Amniotic stem cell (primary cell): ENCODE measurements at places on chromosomes 2 and 18.

GRCh38 chr2:1022178-1022577 lies 71.5 kb downstream of the SNTG2 start:
- DNase-seq = no peak

GRCh38 chr2:191927319-191927867 lies 80.5 kb upstream of the CAVIN2 start:
- no peak for DNase-seq

GRCh38 chr2:215895330-215895729 lies 118.0 kb downstream of the MREG start:
- no peak for DNase-seq

GRCh38 chr2:233867993-233868532 lies at the start of gene MSL3B:
Gene MSL3B, minus strand, starts transcription at chr2:233868386.
- DNase-seq = no peak

DNA sequence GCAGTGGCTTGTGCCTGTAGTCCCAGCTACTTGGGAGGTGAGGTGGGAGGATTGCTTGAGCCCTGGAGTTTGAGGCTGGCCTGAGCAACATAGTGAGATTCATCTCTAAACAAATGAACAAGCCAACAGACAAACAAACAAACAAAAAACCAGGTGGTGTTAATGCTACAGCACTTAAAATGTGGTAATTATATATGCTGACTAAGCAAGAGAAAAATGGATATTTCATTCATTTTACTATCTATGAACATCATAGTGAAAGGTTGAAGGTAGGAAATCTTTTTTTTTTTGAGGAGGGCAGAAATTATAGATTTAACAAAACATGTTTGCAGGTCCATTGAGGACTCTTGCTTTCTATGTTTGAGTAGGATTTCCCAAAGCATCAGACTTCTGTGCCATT lies 42.2 kb upstream of the THOC1 start:
- DNase-seq = no peak

GRCh38 chr2:217150236-217150635 lies 290.4 kb upstream of the TNP1 start:
- no peak for DNase-seq

GRCh38 chr18:59617468-59617932 lies 79.7 kb downstream of the CCBE1 start:
- no peak for DNase-seq

DNA sequence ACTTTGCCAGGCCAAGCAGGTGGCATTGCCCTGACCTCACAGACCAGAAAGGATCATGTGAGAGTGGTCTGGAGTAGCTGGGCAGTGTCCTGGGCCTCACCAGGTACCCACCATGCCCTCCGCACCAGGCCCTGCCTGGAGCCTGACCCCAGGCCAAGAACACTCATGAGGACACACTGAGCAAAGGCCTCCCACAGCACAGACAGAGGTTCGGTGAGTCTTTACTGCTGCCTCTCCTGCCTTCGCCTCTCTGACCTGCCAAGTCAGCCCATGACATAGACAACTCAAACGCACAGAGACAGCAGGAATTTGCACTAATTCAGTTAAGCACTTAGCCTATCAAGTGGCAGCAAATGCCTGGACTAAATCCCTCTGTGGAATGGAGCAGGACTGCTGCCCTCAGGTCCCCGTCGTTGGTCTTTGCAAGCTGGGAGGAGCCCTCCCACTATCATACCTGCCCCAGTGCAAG lies 62.5 kb downstream of the RHOB start:
- no peak for DNase-seq

- no peak for DNase-seq
Measured at GRCh38 chr2:36792951-36793350, 96.4 kb downstream of the VIT start.

DNA sequence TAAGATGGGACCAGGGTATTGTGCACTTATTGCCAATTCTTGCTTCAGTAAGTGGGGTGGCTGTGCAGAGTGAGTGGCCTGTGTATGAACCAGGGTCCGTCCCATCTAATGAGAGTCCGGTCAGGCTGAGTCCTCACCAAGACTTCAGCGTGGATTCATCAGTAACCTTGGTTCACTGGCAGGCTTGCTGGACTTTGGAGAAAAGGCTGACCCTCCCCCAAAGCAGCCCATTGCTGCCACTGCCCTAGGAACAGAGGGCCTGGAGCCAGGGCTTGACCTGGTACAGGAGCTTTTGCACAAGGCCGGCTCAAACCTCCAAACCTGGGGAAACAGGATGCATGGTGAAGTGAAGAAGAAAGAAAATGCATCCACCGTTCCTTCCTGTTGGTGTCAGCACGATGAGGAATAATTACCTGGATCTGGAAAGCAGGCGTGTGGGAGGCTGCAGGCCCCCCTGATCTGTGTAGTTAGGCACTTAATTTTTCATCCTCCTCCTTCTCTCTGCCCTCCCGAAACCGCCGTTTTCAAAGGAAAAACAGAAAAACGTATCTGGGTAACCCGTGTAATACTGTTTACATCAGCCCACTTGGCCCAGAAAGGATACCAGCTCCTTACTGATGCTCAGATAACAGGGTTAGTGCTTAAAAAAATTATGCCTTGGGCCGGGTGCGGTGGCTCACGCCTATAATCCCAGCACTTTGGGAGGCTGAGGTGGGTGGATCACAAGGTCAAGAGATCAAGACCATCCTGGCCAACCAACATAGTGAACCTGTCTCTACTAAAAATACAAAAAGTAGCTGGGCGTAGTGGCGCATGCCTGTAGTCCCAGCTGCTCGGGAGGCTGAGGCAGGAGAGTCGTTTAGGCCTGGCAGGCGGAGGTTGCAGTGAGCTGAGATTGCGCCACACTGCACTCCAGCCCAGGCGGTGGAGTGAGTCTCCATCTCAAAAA lies 147.7 kb downstream of the TGIF1 start:
- DNase-seq = no peak

DNA sequence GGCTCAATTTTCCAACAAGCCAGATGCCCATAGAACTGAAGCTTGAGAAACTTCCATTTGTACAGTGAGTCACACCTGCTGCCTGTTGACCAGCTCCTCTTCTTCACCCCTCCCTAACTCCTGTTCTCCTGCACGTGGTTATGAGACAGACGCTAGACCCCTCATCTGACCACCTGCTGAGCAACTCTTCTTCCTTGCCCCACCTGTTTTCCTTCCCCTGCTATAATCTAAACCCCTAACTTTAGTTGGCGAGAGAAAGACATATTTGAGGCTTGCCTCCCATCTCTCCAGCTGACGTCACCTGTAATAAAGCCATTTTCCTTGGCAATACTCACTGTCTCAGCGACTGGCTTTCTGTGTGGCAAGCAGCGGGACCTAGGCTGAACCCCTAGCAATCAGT lies 22.3 kb upstream of the ITM2C start:
- no peak for DNase-seq

- DNase-seq = no peak
Measured at GRCh38 chr2:205857520-205858237, 175.4 kb downstream of the NRP2 start.

- no peak for DNase-seq
Measured at GRCh38 chr18:8787371-8787670, 82.0 kb downstream of the MTCL1 start.

GRCh38 chr2:199443589-199444130 lies 14.1 kb downstream of the SATB2 start:
- no peak for DNase-seq

- no peak for DNase-seq
Measured at GRCh38 chr2:201176081-201176481, 6.9 kb upstream of the CASP10 start.

DNA sequence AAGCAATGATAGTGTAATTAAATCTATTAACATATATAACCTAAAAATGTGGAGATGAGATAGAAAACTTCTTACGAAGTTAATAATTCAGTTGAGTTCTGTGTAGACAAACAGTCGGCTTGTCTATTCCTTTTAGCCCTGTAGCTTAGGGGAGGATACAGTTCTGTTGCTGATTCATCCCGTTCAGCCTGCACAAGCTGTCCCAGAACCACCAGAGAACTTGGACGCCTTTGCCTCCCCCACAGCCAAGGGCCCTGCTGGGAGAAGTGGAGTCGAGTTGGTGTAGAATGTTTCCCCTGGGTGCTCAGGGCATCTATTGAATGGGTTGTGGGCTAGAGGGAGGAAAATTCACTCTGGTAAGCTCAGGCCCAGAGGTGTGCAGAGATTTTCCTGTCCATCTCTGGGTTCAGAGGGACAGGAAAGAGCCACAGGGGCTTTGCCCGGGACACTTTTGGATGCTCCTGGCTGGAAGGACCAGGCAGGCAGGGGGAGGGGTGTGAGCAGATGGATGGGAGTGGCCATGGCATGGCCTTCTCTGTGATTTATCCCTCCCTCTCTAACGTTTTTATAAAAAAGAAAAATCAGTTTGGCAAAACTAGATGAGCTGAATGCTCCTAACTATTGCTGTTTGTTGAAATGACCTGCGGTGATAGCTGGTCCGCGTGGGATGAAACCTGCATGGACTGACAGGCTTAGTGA lies 42.8 kb upstream of the GALR1 start:
- no peak for DNase-seq

DNA sequence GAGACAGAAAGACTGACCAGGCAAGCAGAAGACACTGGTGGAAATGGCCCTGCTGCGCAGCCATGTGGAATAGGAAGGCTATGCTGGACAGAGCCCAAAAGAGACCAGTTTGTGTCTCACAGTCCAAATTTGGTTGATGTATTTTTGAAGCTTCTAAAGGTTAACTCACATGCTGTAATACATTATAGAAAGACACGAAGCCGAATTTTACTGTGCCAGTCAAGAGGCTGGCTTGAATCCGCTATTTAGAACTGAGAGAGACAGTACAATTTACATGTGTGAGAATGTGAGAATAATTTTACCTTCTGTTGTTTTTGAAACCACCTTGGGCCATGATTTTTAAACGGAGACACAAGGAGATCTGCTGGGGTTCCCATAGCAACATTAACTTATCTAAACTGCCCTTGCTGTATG lies 113.6 kb downstream of the METTL8 start:
- no peak for DNase-seq

GRCh38 chr2:222805591-222806304 lies 55.1 kb upstream of the ACSL3 start:
- no peak for DNase-seq

GRCh38 chr2:207216457-207216856 lies 50.7 kb upstream of the KLF7 start:
- no peak for DNase-seq

DNA sequence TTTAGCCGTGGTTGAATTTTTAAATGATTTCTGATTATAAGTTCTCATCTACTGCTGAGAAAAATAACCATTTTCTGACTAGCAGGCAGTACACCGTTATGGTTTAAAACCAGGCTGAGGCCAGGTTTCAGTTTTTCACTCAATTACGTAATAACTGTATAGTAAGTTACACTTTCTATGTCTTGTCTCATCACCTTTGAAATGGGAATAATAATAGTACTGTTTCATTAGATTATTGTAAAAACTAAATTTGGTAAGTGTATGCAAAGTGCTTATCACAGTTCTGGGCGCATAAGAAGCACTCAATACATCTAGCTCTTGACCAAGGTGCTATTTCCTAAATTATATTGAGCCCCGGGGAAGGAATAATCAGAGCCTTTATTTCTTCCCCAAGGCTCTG lies 76.8 kb downstream of the LIMS1 start:
- no peak for DNase-seq

- no peak for DNase-seq
Measured at GRCh38 chr2:54701029-54701428, 22.4 kb upstream of the EML6 start.

DNA sequence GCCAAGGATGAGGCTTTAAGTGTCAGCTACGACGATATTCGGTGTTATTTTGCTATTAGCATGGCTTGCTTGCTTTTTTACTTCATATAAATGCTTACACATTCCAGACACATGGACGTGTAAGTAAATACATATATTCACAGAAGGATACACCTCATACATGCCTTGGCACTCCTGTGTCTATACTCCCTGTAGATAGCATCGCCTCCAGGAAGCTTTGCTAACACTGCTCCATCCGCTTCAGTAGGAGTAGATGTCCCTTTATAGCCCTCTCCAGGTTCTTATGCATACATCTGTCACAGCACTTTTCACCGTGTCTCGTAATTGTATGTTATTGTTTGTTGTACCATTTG lies 27.5 kb upstream of the KCTD1 start:
- DNase-seq = no peak

GRCh38 chr2:177024765-177025164 lies 187.8 kb upstream of the HNRNPA3 start:
- no peak for DNase-seq

GRCh38 chr2:2739231-2739795 lies 408.2 kb upstream of the MYT1L start:
- DNase-seq = no peak

DNA sequence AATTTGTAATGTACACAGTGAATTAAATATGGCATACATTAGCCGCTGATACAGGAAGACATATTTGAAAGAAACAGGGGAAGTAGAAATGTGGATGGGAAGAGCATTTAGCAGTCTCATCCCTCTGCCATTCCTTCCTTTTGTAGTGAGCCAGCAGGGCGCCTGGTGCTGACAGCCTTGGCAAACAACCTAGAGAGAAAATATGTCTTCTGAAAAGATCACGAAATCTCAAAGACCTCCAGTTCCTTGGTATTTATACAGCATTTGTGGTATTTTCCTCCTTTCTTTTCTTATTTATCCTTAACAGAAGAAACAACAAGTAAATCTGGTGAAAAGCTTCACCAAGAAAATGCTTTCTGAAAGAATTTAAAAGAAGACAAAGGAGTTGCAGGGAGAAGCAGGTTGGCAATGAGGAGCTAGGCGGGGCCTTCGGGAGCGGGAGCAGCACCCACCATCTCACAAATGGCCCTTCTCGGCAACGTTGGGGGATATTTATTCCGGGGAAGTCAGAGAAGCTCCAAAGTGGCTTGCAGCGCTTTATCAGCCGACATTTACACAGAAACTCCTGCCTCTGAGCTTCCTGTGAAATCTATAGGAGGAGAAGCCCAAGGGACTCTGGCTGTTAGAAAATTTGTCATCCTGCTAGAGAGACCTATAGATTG lies 406.1 kb upstream of the NRP2 start:
- no peak for DNase-seq

GRCh38 chr2:106085181-106085940 lies 108.7 kb downstream of the UXS1 start:
- DNase-seq = no peak

GRCh38 chr2:216362730-216363129 lies 9.6 kb downstream of the MARCHF4 start:
- DNase-seq = no peak

DNA sequence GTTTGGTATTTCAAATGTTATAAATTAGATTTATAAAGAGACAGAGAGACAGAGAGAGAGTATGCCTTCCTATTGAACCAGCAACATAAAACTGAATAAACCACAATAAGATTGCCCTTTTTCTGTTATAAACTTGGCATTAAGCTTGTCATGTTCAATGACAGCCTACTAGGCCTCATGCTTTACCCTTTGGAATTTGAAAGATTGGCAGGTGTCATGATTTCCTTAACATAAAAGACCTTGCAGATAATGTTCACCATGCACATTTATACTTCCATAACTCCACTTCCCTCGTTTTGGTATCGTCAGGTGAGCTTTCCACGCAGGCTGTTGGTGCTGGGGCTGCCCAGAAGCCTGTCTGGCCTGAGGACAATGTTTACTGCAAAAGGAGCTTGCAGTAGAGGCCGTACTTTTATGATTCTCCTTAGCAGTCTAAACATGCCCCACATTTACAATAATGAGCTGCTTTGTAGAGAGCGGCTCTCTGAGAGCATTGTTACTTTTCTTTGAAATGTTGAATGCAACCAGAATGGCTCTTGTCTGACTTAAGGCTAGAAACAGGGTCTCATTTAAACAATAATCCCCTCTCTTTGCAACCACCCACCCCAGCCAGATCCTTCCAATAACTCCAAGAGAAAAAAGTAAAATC lies 379.1 kb upstream of the ATP5MC3 start:
- DNase-seq = no peak

- no peak for DNase-seq
Measured at GRCh38 chr18:13932285-13933025, 17.1 kb upstream of the MC2R start.

GRCh38 chr2:218995972-218996711 lies 2.9 kb upstream of the CRYBA2 start:
- DNase-seq = peak; percentile 69
